ENCODE measurements at places on chromosomes 3 and 15.

- no peak for DNase-seq
Observed at GRCh38 chr3:146247911-146248310, 3.0 kb downstream of the PLSCR4 start.

GRCh38 chr15:88636050-88636449 is 2.8 kb upstream of the ISG20 start:
- DNase-seq: peak; percentile 90

GRCh38 chr3:106333911-106334618 is 465.3 kb upstream of the CBLB start:
- peak; percentile 26 for DNase-seq

GRCh38 chr15:61685534-61685933 is 374.7 kb downstream of the VPS13C start:
- DNase-seq: no peak

- DNase-seq: no peak
Observed at GRCh38 chr3:46325645-46326300, 28.1 kb upstream of the CCR2 start.

DNA sequence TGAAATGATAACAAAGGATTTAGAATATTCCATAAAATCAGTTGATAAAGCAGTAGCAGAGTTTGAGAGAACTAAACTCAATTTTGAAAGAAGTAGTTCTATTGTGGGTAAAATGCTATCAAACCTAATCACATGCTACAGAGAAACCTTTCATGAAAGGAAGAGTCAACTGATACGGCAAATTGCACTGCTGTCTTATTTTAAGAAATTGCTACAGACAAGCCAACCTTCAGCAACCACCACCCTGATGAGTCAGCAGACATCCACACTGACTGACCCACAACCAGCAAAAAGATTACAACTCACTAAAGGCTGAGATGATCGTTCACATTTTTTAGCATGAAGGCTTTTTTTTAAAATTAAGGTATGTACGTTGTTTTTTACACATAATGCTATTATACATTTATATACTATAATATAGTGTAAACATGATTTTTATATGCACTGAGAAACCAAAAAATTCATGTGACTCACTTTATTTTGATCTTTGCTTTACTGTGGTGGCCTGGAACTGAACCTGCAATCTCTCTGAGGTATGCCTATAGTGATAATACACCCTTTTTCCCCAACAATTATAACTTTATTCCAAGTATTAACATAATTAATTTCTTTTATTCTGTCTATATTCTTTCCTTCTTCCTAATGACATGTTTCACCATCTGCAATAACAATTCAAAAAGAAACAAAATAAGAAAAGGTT is 109.9 kb downstream of the TBC1D5 start:
- DNase-seq: no peak

DNA sequence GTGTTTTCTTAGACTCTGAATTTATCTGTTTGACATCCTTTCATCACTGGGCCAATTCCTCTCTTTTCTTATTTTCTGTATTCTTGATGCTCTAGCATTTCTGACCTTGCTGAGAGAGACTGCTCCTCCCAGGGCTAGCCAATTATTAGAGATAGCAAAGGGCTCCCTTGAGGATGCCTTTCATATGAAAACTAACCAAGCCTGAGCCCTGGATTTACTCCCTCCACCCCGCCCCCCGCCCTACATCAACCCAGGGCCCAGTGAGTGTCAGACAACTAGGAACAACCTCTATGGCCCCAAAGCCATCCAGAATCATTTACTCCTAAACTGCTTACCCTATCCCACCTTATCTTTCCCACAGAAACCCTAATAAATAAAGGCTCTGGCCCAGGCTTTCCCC is 69.7 kb upstream of the LARS2 start:
- DNase-seq: no peak

DNA sequence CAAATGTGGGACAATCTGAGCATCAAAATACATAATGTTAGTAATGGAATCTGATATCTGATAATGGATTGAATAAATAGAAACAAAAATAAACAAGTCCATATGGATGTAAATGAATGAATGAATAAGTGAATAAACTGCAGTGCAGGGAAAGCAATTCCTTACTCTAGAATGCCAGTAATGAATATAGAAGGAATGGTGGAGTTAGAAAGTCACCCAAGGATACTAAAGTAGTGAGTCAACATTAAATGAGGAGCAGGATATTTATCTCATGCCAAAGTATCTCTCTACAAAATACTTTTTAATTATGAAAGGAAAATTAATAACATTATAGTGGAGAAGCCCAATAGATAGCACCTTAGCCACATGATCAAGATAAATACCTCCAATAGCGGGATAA is 300.3 kb downstream of the FEZF2 start:
- DNase-seq: no peak

DNA sequence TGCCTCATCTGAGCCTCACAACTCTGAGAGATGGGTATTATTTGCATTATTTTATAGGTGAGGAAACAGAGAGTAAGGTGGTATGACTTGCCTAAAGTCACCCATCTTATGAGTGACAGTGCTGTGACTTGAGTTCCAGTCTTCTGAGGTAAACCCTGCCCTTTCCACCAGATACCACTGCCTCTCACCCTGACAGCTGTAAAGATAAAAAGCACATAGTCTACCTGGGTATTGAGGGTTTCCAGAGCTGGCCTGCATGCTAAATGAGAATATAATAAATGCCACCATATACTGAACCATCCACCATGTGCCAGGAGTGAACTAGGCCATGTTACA is 25.6 kb downstream of the RASGRP1 start:
- no peak for DNase-seq

DNA sequence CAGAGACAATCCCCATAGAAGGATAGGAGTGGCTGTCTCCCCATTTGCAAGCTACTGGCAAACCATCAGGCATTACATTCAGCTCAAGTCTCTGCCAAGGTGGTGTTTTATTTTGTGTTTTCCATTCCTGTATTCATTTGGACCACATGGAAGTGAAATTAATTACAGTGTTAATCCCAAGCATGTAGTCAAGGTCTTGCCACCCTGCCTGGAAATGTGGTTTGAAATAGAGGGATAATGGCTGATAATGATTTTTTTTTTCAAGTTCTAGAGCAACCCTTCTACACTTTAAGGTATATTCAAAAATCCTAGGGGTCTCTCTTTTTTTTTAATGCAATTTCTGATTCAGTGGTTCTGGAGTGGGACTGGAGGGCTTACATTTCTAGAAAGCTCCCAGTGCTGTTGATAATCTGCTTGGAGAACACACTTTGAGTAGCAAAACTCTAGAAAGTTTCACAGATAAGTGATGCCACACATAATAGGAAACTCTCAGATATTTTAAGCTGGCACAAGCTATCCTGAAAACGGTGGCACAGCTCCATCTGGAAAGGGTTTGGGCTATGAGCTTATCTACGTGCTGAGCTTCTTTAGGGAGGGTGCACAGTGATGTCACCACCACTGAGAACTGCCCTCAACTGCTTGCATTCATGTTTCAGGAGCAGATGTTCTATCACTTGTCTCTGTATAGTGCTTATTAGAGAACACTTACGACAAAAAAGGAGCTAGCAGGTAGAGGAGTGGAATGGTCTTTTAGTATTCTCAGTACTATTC is 140.1 kb upstream of the IL12A start:
- DNase-seq: no peak
